ENCODE measurements at places on chromosomes 1 and 21.
A peak's percentile ranks its signal among the peaks of the same experiment; 100 is the strongest.

DNA sequence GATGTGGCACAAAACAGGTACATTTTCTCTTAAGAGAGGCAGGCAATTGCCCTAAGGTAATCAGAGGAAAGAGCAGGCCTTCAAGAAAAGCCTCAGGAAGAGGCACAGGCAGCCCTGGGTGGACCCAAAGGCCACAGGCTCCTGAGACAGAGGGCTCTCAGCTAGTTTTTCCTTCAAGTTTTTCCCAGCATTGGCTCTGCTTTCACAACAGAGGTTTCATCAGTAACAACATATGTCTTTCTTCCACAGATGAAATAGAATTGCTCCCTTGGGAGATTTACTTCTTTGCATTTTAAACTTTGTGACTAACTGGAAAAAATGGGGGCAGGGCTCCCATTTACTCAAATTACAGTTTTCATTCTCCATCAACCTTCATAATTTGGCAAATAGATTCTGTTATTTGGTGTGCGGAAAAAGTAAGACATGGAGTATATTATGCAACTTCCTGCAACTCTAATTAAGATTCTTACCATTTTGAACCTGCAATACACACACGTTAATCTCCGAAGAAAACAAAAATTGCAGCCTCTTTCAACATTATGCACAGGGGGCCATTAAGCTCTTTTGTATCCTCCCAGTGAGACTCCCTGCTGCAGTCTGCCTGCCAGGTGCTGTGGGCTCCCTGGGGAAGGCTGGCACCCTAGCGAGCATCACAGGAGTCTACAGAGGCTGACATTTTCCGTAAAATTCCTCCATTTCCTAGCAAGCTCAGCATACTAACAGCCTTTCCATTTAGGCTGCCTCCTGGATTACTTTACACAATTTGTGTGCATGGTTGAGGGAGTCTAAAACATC is 282.3 kb downstream of the USH2A start:
- no peak for DNase-seq

- no peak for DNase-seq
Observed at GRCh38 chr1:180614730-180615129, 17.1 kb upstream of the XPR1 start.

- DNase-seq = peak; percentile 79
Observed at GRCh38 chr1:44425341-44426082, 20.5 kb downstream of the RNF220 start.

DNA sequence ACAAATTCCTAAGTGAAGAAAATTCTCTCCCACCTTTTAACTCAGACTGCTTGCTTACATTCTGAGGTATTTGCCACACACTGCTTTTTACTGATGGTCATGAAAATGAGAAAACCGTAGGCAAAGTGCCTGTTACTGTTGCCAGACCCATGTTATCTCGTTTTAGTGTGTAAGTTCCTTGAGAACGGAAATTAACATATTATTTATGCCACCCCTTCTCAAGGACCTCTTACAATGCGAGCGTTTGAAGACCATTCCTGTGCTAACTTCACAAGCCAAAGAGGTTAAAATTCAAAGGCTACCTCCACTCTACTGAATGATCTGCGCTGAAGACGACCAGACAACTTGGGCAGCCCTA is 509 bp downstream of the NVL start:
- no peak for DNase-seq

DNA sequence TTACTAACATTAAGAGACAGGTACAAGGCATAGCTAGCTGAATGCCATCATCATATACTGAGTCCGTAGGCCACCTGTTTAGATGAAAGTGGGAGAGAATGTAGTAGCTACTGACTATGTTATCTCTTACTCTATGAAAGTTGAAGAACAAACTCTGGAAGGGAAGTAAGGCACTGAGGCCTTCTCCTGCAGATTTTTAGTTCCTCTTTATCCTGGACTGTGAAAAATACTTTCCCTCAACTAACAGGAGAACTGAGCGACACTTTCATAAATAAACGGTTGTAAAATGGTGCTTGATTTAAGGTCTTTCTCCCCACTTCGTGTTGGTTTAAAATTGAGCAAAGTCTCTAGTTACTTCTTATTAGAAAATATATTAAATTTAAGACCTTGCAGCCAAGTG is 101.9 kb downstream of the FNBP1L start:
- DNase-seq = no peak

GRCh38 chr1:147771226-147772125 is 11.1 kb upstream of the GJA5 start:
- DNase-seq = no peak

All from NCI-H510A treated with DMSO at 0.1 percent for 48 hours (cell line).